Fibroblast of the conjunctiva (primary cell): ENCODE measurements at places on chromosomes 3 and 15.

GRCh38 chr3:128965818-128966217 lies 28.1 kb downstream of the CFAP92 start:
- no peak for DNase-seq

- no peak for DNase-seq
Measured at GRCh38 chr3:112132975-112133448, at the start of gene GCSAM. TSS of gene GCSAM (minus strand) at chr3:112133248. CDS start at chr3:112133120, 128 bp downstream.

DNA sequence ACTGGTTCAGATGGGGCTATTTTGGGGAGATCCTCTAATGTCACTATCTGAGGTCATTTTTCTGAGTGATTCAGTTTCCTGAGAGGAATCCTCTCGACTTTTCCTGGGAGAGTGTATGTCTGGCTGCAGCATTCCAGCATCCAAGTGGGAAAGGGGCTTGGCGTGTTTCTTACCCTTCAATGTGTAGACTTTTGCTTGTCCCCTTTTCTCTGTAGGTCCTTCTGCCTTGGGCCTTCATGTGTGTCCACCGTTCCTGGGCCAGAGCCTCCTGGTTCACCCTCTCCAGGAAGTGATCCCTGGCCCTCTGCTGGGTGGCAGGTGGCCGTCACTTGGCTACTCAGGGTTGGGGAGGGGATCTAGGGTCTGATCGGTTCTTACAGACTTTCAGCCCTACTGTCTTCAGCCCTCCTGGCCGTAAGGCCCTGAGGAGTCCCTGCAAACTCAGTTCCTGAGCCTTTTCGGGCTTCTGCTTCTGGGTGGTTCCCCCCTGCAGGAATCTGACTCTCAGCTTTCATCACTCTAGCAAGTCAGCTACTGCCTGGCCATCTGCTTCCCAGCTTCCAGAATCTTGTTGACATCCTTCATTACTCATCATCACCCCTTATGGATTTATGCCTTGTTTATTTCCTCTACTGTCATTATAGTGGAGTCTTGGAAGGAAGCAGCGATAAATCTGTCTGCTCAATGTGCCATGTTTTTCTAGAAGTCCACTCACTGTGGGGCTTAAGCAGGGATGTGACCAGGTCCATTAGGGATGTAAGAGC lies 36.5 kb downstream of the GOLGA6L10 start:
- no peak for DNase-seq

- no peak for DNase-seq
Measured at GRCh38 chr15:31081588-31082250, 19.8 kb downstream of the TRPM1 start.

DNA sequence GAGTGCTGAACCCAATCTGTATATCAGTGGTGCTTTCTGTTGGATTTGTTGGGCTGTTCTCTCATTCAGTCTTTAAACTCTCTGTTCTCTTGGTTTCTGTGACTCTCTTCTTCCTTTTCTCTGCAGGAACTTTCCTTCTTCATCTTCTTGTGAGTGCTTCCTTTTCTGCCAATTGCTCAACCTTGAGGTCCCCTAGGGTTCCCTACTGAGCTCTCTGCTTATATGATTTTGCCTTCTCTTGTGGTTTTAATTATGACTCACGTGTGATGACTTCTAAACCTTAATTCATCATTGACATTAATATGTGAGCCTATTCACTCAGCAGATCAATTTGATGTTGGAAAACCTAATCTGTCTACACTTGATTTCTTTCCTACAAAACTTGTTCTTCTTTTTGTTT lies 39.4 kb downstream of the MOBP start:
- no peak for DNase-seq

GRCh38 chr15:93070551-93071296 lies 18.3 kb downstream of the RGMA start:
- DNase-seq = no peak

DNA sequence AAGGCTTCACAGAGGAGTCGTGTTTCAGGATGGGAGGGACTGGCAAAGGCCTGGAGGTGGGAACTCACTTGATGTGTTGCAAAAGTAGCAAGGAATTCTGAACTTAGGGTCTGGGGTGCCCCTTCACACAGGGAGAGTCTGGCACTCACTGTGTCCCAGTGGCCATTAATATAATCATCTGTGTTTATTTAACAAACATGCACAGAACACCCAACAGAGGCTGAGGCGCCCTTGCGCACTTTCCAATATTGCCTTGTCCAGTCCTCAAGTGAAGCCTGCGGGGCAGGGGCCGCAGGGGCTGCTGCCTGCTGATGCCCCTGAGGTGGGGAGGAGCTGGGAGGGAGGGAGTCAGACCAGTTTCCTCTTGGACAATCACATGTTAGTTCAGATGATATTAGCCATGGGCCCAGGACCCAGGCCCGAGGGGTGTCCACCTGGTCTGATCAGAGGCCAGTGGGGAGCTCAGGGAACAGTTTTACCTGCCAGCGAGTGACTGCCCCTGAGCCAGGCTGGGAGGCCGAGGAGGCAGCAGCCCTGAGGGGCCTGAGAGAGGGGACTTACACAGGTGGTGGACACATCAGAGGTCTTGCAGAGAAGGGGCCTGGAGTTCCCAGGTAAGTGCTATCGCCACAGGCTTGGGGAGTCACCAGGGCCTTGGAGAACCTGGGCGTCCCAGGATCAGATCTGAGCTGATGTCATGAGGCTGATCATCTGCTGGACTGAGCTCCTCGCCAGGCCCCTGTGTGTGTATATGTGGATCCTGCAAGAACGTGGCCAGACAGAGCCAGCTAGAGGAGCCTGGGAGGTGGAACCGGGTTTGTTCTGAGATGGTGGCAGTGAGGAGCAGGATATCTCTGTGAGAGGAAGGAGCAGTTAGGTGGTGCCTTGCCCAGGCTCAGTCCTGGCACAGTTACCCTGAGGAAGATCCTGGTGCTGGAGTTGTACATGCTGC lies 13.8 kb upstream of the TXNRD3 start:
- DNase-seq = no peak

GRCh38 chr3:30124435-30125370 lies 481.7 kb upstream of the TGFBR2 start:
- DNase-seq = no peak

DNA sequence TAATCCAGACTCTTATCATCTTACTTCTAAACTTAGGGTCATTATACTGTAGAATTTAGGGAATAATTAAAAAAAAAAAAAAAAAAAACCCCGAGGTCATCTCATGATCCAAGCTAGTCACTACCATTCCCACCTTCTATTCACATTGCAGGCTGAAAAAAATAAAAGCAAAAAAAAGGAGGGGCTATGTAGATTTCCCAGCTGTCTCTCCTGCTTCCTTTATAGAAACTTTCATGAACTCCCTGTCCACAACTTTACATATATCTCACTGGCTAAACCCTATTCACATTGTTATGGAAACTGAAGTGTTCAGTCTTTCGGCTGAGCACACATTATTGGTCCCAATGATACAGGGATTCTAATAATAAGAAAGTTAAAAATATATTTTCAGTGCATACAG lies 156.2 kb upstream of the TP63 start:
- no peak for DNase-seq

DNA sequence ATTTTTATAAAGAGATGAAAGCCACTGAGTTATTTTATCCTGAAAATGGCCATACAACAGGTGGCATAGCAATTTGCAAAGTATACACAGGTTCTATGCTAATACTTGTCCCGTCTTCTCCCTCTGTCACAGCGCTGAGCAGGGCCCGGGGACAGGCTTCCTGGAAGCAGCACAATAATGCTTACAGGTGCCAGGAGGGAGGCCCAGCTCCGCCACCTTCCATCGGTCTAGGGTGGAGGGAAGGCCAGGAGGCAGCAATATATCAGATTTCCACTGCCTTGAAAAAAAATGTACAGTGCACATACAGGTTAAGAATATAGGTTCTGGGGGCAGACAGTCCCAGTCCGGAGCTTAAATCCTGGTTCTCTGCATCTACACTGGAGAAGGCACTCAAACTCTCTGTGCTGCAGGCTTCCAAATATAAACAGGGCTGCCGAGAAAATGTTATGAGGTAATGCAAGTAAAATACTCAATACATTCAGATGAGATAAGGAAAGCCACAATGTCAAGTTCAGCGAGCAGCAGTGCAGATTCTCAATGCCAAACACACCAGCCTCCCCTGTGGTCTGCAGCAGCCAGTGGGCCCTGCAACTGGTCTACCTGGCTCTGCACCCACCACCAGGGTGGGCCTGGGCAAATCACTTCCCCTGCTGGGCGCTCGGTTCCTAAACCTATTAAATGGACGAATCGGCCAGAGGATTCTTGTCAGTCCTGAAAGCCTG lies 189.6 kb downstream of the XXYLT1 start:
- no peak for DNase-seq

DNA sequence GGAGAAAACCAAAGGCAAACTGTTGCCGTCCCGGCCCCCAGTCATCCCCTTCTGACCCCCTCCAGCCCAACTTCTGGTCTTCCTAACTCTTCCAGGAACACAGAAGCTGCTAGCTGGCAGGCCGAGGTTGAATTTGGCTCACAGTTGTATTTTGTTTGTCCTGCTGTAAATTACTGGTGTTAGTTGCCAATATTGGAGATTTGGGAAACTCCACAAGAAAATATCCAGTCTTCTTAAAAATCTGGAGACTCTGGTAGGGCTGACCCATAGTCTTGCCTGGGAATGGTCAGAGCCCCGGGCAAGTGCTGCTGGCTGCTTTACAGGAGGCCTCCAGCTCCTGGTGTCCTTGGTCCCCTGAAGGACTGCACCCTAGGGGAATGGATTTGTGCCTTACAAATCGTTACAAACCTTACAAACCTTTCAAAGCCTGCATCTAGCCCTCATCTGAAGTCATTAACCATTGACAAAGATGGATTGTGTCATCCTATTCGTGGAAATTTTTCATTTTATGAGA lies 112.0 kb upstream of the MCTP2 start:
- no peak for DNase-seq
